ENCODE measurements at places on chromosomes 1 and 21. TPM values are rescaled to one million over a fixed set of nuclear protein-coding genes. Genes with fewer than 3 reads are reported as not detected.

Gene SLC5A9
- total RNA-seq, result not detected

DNA sequence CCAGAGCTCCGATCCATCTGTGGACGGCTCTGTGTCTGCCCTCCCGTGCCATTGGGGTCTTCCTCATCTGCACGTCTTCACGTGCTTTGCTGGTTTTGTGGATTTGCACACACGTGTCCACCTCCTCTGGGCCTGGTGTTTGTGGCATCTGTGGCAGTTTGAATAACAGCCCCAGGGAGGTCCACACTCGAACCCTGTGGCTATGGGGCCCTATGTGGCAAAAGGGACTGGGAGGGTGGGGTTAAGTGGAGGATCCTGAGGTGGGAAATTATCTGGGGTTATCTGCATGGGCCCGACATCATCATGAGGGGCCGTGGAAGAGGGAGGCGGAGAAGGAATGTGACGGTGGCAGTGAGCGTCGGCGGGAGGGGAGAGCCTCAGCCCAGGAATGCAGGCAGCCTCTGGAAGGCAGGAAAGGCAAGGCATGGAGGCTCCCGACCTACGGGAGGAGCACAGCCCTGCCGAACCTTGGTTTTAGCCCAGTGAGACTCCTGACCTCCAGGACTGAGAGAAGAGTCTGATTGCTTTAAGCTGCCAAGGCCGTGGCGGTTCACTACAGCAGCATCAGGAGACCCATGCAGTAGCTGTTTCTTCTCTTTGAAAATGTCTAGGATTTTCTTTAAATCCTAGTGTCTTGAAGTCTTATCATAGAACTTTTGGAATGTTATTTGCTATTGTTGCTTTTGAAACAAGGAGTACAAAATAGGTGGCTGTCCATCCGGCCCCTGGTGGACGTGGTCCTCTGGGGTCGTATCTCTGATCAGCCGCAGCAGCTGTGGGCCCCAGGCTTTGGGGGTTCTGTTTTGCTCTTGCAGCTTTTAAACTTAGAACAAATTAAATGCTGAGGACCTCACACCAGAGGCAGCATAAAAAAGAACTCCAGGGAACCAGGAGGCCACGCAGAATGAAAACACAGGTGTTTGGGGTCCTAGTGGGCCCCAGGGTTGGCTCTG is 40.0 kb upstream of the LRRC3 start:
- DNase-seq, result no peak

GRCh38 chr1:8166406-8166805 is 140.3 kb upstream of the ERRFI1 start:
- DNase-seq, result no peak

GRCh38 chr1:61085206-61085982 is 3.0 kb downstream of the NFIA start:
- no peak for DNase-seq

GRCh38 chr1:226019572-226019971 is 20.4 kb upstream of the SDE2 start:
- DNase-seq, result no peak
